Daoy (cell line): ENCODE measurements at places on chromosomes 6 and 20. TPM values are rescaled to one million over a fixed set of nuclear protein-coding genes. Genes with fewer than 3 reads are reported as not detected.

Gene TBXT
- 0.57 TPM in 1 of 2 replicates, not detected in the other for total RNA-seq

Gene ZDHHC14
- total RNA-seq: 6.5 and 12.2 TPM in 2 replicates

Gene DEFB127
- not detected in 2 replicates for total RNA-seq

GRCh38 chr20:36010076-36010475 lies 41.7 kb downstream of the CNBD2 start:
- DNase-seq: no peak

DNA sequence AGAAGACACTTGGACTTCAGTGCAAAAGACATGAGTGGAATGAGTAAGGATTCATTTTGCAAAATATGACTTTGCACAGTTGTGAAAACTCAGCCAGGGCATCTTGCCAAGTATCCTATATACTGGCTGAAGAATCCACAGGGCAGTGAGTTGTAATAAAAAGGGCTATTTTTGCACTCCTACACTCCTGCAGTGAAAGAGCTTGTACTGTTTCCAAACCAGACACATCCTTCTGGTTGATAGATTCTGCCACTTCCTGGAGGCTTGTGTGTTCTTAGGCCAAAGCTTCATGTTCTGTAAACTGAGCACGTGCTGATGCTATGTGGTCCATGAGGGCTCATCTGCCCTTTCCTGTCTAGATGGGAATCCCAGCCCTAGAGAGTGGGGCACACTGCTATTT lies 34.9 kb downstream of the GMPR start:
- DNase-seq: no peak

DNA sequence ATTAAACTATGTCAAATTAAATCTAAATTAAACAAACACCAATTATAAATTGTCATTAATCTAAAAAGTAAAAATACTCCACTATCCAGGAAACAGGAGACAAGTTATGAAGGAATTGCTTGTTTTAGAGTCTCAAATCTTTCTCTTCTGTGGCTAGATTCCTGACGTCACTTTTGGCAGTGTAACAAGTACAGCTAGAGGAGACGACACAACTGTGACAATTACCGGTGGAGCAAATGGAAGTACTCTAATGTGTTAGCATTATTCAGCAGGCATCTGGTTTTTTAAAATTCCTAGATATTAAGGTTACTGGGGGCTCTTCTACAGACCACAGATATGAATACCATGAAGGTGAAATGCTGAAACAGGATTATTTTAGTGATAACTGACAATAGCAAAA lies 1042.7 kb downstream of the EPHA7 start:
- DNase-seq: no peak

- no peak for DNase-seq
Observed at GRCh38 chr6:168582571-168582981, 141.6 kb downstream of the SMOC2 start.

GRCh38 chr6:157764178-157765068 lies 58.6 kb upstream of the SNX9 start:
- peak; percentile 100 for DNase-seq

- DNase-seq: no peak
Observed at GRCh38 chr20:41133709-41134361, 3.5 kb upstream of the PLCG1 start.

- DNase-seq: peak; percentile 82
Observed at GRCh38 chr20:61127311-61128039, 124.6 kb upstream of the CDH4 start.

GRCh38 chr6:74879234-74879633 lies 326.6 kb downstream of the COL12A1 start:
- no peak for DNase-seq
